Suprapubic skin (tissue), 4 donors: ENCODE measurements at places on chromosomes 6 and 20.
A peak's percentile ranks its signal among the peaks of the same experiment; 100 is the strongest.

DNA sequence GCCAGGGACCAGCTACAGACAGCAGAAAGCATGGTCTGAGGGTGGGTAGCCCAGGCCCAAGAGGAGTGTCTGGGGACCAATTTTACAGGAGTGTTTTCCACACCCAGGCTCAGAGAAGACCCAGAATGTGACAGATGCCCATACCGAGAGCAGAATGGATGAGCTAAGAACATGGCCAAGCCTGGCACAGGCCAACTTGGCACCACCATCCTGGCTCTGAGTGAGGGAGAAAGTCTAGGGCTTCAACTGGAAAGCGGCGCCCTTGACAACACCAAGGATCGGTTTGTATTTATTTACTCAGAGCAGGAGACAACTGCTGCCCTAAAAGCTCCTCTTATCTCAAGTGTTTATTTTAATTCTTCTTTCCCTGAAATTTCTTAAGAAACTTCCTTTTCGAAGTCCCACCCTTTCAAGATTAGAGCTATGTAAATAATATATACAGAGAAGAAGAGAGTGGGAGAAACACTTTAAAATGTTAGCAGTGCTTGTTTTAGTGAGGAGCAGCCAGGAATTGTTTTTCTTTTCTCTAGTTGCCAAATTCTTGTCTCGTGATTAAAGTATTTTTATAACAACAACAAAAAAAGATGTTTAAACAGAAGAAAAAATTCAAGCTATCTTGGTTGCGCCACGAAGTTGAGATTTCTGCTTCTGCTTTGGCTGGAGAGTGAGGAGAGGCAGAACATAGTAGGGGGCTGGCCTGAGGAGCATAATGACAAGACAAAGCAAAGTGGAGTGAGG is 16.2 kb downstream of the TNXB start:
- H3K27ac ChIP-seq = peak overlapping the region; percentile 75
- H3K4me1 ChIP-seq = peaks cover 39% of the 10 kb centered on the region
- peaks cover 24% of the 10 kb centered on the region for H3K27me3 ChIP-seq
- H3K36me3 ChIP-seq = peaks cover 14% of the 10 kb centered on the region

DNA sequence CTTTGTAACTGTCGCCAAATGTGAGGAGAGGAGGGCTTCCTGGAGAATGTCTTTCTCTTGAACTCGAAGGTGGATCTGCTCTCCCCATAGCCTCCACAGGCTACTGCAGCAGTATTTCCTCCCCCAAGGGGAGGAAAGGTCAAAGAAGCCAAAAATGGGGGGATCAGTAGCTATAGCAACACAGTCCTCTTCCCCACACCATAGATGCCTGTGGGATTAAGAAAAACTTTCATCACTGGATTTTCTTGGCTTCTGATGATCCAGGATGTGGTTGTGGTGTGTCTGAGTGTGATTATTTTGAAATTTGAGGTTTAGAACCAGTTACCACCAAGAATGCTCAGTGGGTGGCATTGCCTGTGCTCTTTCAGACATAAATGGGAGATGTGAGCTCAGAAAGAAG is 140.1 kb upstream of the SPACA1 start:
- no peaks in the 10 kb centered on the region for H3K4me1 ChIP-seq
- DNase-seq = no peak
- H3K27ac ChIP-seq = no peak overlapping the region
- peaks cover 14% of the 10 kb centered on the region for H3K27me3 ChIP-seq

DNA sequence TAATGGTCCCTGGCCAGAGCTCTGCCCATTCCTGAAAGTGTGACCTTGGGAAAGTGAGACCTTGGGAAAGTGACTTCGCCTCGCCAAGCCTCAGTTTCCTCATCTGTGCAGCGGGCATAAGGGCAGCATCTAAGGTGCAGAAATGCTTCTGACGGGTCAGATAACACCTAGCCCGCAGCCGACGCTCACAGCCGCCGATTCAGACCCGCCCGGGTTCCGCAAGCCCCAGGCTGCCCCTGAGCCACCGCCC is 486 bp downstream of the FKBP1A start:
- H3K27me3 ChIP-seq = peaks cover 12% of the 10 kb centered on the region
- no peaks in the 10 kb centered on the region for H3K36me3 ChIP-seq
- no peak for DNase-seq
- peak overlapping the region; percentile 78 for H3K4me3 ChIP-seq
- peaks cover 57% of the 10 kb centered on the region for H3K4me1 ChIP-seq

GRCh38 chr6:167119670-167120582 is 3.0 kb upstream of the CCR6 start:
- peaks cover 11% of the 10 kb centered on the region for H3K4me1 ChIP-seq
- H3K27ac ChIP-seq = no peak overlapping the region
- DNase-seq = no peak
- H3K4me3 ChIP-seq = no peak overlapping the region
- peaks cover 14% of the 10 kb centered on the region for H3K27me3 ChIP-seq
- H3K36me3 ChIP-seq = no peaks in the 10 kb centered on the region
